ENCODE measurements at places on chromosomes 1 and 21. TPM values are rescaled to one million over a fixed set of nuclear protein-coding genes. Genes with fewer than 3 reads are reported as not detected.
A peak's percentile ranks its signal among the peaks of the same experiment; 100 is the strongest.

- DNase-seq, result peak; percentile 93
Measured at GRCh38 chr1:245154429-245155271, at the start of gene KIF26B. Gene KIF26B, plus strand, starts transcription at chr1:245154985. Its CDS starts 440 bp downstream, at chr1:245155425.

The SPATA46 gene
- not detected for total RNA-seq

GRCh38 chr1:232965124-232965911 is 14.9 kb downstream of the NTPCR start:
- no peak for DNase-seq

- no peak for DNase-seq
Measured at GRCh38 chr21:34962586-34963222, 86.4 kb downstream of the RUNX1 start.

DNA sequence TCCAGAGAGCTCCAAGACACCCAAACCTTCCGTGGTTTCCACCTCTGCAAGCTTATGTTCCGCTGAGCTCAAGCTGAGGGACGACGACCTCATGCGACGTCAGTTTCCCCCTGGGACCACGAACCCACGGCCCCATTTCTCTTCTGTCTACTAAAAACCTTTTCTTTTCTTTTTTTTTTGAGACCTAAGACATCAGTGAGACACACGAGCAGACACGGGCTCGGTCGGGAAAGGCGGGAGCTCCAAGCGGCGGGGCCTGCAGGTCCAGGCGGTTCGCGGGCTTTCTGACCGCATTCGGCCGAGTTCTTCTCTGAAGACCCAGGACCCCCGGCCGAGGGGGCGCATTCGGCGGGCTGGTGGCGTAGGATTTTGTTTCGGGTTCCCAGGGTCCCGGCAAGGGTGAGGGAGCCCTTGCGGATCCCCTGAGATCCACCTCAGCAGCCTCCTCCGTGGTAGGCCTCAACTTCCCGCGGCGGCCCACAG is 402 bp downstream of the C21orf58 start:
- DNase-seq, result no peak

The C1orf35 gene
- total RNA-seq, result 19.5 TPM

GRCh38 chr1:1243807-1244191 is 2.7 kb downstream of the C1QTNF12 start:
- DNase-seq, result no peak

DNA sequence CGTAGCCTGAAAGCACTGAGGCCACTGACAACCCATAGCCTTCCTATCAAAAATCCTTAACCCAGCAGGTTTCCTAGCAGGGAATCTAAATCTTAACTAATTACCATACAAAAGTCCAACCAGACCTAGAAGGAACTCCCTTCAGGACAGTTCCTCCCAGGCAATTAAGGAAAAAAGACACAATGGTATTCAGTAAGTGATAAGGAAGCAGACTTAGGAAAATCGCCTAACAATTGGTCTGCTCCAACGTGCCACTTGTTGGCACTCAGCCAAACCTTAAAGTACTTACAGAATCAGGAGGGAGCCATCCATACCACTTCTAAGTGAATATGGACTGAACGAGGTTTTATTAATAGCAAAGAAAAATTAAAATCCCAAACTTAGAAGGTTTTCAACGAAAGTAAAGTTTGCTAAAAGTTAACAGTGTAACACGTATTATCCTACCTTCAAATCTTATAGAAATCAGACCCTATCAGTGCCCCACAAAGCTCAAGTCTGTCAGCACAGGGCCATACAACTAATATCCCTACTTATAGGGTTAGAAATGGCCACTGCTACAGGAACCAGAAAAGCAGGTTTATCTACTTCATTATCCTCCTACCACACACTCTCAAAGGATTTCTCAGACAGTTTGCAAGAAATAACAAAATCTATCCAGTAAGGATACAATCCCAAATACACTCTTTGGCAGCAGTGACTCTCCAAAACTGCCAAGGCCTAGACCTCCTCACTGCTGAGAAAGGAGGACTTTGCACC is 29.0 kb downstream of the SPATA6 start:
- peak; percentile 23 for DNase-seq

GRCh38 chr1:8422510-8423268 is 104.8 kb downstream of the SLC45A1 start:
- DNase-seq, result no peak

The CLIC4 gene
- total RNA-seq, result 245 TPM

DNA sequence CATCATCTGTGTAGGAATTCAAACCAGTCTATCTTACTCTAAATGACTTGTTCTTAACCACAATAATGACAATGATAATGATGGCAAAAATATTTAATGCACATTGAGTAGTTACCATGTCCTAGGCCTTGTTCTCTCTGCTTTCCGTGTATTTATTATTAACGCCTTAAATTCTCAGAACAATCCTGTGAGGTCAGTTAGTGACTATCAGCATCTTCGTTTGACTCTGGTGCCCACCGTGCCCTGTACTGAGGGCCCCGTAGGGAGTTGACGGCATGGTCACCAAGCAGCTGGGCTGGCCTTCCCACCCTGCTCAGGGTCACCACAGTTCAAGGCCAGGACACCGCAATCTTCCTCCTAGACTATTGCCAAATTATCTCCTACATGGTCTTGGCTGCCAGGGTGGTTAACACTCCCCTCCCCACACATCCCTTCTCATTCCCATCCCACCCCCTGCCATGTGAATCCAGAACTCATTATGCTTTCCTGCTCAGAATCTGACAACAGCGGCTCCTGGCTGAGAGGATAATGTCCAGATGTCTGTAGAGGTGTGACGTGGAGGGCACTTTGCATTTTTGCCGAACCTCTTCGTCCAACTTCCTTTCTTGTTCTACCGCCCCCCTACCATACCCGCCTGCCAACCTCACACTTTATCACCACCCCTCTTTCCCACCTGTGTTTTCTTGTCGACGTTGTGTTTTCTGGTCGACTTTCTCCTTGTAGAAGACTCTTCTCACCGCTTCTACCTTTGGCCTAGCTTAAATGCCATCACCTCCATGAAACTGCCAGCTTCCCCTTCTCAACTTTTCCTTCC is 33.4 kb downstream of the IGFN1 start:
- DNase-seq, result no peak

The DENND1B gene
- total RNA-seq, result 44.6 TPM

The DPT gene
- 9.4 TPM for total RNA-seq

- no peak for DNase-seq
Measured at GRCh38 chr1:46008585-46008984, 123.8 kb downstream of the PIK3R3 start.

DNA sequence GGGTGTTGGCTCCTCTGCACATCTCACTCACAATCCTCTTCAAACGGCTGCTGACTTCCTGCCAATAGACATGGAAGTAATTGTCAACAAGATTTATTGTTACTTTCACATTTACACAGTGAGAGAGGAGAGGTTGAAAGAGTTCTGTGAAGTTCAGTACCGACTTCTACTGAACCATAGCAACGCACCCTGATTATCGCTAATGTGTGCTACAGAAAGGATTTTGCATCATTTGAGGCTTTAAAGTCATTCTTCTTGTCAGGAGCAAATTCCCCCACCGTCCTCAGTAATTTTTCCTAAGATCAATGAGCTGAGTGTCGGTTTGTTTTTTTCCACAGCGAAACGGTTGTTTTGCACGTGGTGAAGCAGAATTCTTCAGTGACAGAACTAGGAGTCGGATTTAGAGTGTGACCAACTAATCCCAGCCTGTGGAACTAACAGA is 361.0 kb downstream of the ADGRL2 start:
- DNase-seq, result peak; percentile 68

DNA sequence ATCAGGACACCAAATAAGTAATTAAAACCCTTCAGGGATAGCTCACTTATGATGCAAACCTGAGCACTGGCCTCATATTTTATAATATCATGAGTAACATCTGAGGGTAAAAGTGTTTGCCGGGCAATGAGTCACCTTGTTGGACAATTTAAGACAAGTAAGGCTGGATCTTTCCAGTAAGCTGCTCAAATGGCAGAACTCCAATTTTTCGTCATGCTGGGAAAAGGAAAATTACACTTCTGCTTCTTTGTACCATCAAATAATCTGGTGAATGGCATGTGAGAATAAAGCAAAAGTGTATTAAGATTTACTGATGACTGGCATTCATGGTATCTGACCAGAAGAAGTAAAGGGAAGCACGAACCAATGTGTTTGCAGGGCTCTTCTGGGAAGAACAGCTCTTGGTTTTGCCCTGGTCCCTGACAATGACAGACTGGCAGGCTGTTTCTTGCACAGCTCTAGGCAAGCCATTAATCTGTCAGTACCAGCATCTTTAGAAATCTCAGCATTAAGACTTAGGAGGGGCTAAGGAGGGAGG is 392.2 kb downstream of the VAV3 start:
- DNase-seq, result no peak

- DNase-seq, result peak; percentile 62
Measured at GRCh38 chr21:15729674-15730483, at the start of gene USP25. Gene USP25, plus strand, starts transcription at chr21:15729982. Its CDS starts 412 bp downstream, at chr21:15730394.

- no peak for DNase-seq
Measured at GRCh38 chr1:38088366-38088765, 41.8 kb upstream of the POU3F1 start.

The ROR1 gene
- 16.5 TPM for total RNA-seq

The CD1B gene
- not detected for total RNA-seq

The CR1 gene
- total RNA-seq, result 1.2 TPM

The APOBEC4 gene
- 0.66 TPM for total RNA-seq

GRCh38 chr1:221149555-221150075 is 270.4 kb downstream of the HLX start:
- DNase-seq, result no peak

The C1orf53 gene
- total RNA-seq, result 2.1 TPM

DNA sequence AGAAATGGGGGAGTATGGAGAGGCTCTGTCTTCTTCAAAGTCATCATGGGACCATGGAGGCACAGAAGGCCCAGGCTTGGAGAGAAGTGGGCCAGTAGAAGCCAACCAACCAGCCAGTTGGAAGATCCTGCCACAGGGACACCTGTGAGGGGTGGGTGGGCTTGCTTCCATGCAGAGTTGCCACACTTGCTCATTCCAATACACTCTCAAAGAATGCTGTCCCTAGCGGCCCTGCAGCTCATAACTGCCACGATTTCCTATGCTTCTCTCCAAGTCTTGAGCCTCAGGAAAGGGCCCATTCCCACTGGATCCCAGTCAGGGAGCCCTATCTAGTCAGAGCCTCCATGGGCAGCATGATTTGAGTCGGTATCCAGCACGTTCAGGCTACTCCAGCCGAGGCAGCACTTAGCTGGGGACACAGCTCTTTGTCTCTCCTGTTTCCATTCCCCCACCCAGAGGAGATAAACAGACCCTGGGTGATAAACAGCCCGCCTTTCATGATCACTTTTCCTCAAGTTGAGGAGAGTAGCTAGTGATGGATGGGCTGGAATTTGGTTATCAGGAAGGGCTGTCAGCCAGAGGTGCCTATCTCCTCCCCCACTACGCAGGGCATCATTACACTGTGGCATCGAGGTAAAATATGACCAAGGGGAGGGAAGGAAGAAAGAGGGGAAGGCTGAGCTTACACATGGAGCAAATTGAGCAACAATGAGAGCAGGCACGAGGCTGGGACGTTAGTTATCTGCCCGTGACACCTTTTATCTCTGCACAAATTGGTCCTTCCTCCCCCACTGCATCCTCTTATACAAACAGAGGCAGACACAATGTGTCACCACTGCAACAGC is 64.6 kb downstream of the ERI3 start:
- DNase-seq, result peak; percentile 54

The PER3 gene
- 17.8 TPM for total RNA-seq

GRCh38 chr1:237812061-237812460 is 78.7 kb downstream of the ZP4 start:
- DNase-seq, result no peak

The KIF17 gene
- total RNA-seq, result 4.2 TPM

The SPATA45 gene
- total RNA-seq, result 1.3 TPM

The KCNE2 gene
- total RNA-seq, result 1.0 TPM

GRCh38 chr1:85022700-85023099 is 25.6 kb downstream of the MCOLN3 start:
- no peak for DNase-seq

The IQGAP3 gene
- total RNA-seq, result 4.9 TPM

- DNase-seq, result no peak
Measured at GRCh38 chr21:40668555-40669275, 178.2 kb downstream of the DSCAM start.

DNA sequence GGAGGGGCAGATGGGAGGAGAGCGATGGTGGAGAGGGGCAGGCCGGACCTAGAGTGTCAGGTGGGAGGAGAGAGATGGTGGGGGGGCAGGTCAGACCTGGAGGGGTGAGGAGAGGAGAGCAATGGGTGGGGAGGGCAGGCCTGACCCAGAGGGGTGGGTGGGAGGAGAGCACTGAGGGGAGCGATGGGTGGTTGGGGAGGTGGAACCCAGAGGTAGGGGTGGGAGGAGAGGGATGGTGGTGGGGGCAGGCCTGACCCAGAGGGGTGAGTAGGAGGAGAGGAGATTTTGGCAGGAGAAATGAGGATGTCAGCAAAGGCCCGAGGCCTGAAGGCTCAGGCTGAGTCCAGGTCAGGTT is 157.3 kb upstream of the VAMP3 start:
- no peak for DNase-seq

DNA sequence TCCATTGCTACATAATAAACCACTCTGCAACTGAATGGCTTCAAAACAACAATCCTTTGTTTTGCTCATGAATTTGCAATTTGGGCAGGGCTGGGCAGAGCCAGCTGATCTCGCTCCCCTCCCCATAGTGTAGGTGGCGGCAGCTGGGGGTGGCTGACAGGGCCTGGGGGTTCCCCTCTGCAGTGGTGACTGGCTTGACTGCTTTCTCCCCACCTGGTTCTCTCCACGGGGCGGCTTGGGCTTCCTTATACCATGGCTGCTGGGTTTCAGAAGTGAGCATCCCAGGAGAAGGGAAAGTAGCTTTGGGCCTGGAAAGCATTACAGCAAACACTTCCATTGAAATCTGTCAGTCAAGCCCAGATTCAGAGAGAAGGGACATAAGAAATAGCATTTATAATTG is 129.7 kb upstream of the ZBTB40 start:
- no peak for DNase-seq

The IGSF21 gene
- total RNA-seq, result 13.1 TPM

DNA sequence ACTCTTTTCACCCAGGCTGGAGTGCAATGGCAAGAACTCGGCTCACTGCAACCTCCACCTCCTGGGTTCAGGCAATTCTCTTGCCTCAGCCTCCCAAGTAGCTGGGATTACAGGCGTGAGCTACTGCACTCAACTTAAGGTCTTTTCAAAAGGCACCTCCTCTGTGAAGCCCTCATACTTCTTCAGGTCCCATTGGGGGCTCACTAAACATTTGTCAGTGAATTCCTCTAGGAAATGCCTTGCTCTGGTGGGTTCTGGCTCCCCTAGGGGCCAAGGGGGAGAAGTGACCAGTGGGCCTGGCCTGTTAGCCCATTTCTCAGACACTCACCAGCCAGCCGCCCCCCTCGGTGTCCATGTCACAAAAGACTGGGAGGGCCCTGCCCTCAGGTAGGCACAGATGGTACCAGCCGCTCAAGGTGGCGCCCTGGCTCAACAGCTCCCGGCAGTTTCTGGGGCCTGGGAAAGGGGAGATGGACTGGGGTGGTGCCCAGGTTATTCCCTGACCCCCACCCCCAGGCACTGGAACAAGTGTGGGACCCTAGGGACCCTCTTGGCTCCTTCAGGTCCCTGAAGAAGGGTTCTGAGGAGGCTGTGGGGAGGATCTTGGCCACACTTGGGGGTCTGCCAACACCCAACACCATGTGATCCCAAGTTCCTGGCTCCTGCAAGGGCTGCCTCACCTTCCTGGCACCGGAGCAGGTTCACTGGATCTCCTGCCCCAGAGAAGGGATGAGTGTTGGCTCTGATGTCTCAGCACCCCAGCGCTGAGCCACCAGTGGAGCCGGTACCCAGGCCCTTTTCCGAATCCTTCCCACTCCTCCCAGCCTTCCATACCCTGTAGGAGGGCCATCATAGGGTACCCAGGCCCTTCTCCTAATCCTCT is 1.6 kb downstream of the FCN3 start:
- DNase-seq, result no peak

The PFKL gene
- total RNA-seq, result 107 TPM

Data from spinal cord (tissue), 10 donors.